Suppressor macrophage (primary cell): ENCODE measurements at places on chromosomes 11 and 22.

DNA sequence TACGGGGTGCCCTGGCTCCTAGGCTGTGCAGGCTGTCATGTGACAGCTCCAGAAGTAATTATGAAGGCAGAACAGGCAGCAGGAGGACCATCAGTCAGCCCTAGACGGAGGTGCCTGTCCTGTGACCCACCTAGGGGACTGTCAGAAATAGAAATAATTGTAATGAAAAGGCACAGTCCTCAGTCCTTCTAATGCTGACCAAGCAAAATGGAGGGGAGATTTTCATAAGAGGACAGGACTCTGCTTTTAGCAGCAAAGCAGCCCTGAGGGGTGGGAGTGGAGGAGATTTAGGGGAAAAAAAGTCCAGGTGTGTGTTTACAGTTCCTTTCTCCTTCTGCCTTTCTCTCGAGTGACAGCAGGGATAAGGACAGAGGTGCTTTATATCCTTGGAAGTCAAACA is 108.3 kb upstream of the KIRREL3 start:
- no peak for DNase-seq

GRCh38 chr11:16738947-16739815 is 734 bp downstream of the C11orf58 start:
- peak; percentile 63 for DNase-seq

DNA sequence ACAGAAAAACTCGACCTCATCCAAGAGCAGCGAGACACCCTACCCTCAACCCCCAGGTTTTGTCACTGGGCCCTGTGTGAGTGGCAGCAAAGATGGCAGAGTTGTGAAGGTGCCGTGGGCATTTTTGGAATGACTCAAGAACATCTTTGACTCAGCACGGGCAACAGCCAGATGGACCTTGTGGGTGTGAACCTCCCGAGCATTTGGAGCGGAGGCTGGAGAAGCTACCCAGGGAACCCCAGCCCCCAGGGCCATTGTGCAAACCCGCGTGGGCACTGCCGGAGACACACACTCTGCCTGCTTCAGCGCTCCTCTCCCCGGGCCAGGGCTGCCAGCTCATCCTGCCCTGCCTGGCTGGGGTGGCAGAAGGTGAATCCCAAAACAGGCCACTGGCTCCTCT is 66.1 kb downstream of the PANX1 start:
- no peak for DNase-seq

DNA sequence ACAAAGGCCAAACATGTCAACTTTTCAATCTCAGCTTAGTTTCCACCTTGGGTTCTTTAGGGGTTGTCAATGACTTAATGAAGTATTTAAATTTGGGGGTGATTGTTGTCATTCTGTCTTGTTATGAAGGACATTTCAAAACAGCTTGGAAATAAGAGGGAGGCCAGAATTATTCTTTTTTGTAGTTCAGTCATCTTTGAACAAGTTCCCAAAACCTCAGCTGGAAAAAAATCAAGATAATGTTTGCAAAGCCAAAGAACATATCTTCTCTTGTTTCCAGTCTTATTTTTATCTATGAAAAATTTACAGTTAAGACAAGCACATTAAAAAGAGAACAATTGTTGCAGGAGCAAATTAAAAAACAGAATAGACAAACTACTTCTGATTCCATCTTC is 612.8 kb downstream of the INSC start:
- no peak for DNase-seq

- DNase-seq, result no peak
Measured at GRCh38 chr11:70381872-70382861, 16.2 kb upstream of the CTTN start.

GRCh38 chr11:13928566-13929251 is 33.8 kb upstream of the SPON1 start:
- DNase-seq, result peak; percentile 48

- peak; percentile 49 for DNase-seq
Measured at GRCh38 chr11:90476442-90477007, 253.7 kb upstream of the CHORDC1 start.

GRCh38 chr22:41369424-41369745 is 12.4 kb upstream of the TEF start:
- no peak for DNase-seq

DNA sequence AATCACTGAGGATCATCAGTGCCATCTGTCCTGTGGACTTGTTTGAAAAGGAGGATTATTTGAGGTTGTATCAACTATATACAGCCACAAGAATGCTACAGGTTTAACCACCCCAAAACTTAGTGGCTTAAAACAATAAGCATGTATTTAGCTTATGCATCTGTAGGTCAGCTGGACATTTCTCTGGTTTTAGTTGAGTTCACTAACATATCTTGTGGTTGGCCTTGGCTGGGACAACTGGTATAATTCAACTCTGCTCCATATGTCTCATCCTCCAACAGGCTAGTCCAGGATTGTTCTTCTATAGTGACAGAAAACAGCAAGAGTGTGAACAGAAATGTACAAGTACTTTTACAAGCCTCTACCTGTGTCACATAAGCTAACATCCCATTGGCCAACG is 49.9 kb upstream of the SOX6 start:
- DNase-seq, result no peak

- no peak for DNase-seq
Measured at GRCh38 chr11:9133956-9134355, 42.6 kb upstream of the SCUBE2 start.

GRCh38 chr22:26393929-26394328 is 35.1 kb upstream of the ASPHD2 start:
- DNase-seq, result no peak

DNA sequence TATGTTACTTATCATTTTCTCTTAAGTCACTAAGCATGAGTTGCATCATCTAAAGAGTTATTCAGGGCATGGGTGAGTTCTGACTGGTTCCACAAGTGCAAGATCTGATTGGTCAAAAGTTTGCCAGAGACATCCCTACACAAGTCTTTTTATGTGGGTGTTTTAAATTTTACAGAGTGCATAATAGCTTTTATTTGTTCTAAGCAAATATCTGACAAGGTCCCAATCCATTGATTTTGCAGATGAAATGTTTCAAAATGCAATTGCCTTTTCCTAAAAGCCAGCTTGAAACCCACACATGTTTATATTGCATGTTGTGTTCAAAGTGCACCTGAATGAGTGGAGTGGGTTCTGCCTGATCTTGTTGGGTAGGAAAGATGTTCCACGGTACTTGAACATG is 101.7 kb upstream of the PAX6 start:
- DNase-seq, result no peak

DNA sequence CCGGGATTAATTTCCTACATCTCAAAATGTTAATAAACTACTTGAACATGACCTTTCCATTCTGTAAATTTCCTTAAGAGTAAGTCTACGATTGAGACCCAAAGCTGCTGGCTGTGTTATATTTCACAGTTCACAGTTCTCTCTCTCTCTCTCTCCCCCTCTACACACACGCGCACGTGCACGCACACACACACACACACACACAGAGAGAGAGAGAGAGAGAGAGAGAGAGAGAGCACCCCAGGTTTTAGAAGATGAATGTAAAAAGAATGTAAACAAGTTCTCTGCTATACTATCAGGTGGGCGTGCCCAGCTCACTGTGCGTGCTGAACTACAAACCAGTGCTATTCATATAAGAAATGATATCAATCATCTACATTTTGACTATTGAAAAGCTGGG is 3.3 kb downstream of the BDNF start:
- DNase-seq, result no peak

GRCh38 chr11:61728940-61729219 is 23.6 kb upstream of the MYRF start:
- DNase-seq, result no peak

- no peak for DNase-seq
Measured at GRCh38 chr22:44709881-44710392, 7.9 kb downstream of the PRR5 start.

DNA sequence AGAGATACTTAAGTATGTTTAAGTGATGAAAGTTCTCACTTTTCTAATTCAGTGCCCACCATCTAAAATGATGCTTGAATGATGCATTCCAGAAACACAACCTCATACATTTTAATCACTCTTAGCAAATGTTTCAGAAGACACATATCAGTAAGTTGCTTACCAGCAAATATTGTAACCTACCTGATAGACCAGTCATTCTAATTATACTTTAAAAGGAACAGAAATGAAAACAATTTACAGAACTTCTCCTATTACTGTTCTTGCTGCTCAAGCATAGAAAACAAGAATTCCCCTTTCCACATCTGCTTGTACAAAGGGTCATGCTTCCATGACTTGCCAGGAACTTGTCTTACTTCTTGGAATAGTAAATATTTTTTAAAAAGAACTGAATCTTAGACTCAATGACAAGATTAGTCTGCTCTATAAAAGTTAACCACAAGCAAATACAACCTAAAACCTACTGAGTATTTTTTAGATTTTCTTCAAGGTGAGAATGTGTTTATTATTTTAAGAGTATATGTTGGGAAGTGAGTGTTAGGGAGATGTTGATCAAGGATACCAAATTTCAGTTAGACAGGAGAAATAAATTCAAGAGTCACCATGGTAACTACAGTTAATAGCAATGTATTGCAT is 82.0 kb upstream of the SC5D start:
- no peak for DNase-seq

- DNase-seq, result peak; percentile 20
Measured at GRCh38 chr22:27151407-27151806, 494.0 kb downstream of the MIAT start.

- DNase-seq, result peak; percentile 2
Measured at GRCh38 chr11:1773131-1773993, 9.6 kb upstream of the CTSD start.

GRCh38 chr22:42964994-42965699 is 49.8 kb downstream of the PACSIN2 start:
- no peak for DNase-seq

- no peak for DNase-seq
Measured at GRCh38 chr11:57283231-57283990, 41.3 kb downstream of the TNKS1BP1 start.

- no peak for DNase-seq
Measured at GRCh38 chr11:33753304-33753967, 17.2 kb upstream of the CD59 start.

- no peak for DNase-seq
Measured at GRCh38 chr11:16775614-16776283, 37.3 kb downstream of the C11orf58 start.

DNA sequence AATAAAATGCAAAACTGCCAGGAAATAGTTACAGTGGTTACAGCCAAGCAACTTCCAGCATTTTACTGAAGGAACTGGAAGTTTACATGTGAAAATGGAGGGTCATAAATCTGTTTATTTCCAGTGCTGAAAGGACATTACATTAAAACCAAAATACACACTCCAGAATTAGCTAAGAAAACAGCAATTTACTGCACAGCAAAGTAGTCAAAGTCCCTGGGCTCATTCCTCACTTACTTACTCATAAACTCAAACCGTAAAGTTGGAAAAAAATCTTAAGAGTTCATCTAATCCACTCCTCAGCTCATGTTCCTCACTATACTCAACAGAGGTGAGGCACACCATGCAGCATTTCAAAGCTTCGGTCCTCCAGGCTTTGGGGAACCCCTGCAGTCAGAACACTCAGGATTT is 17.4 kb downstream of the CTSC start:
- DNase-seq, result no peak

GRCh38 chr11:121741761-121742361 is 289.1 kb upstream of the SORL1-AS1 start:
- DNase-seq, result no peak

DNA sequence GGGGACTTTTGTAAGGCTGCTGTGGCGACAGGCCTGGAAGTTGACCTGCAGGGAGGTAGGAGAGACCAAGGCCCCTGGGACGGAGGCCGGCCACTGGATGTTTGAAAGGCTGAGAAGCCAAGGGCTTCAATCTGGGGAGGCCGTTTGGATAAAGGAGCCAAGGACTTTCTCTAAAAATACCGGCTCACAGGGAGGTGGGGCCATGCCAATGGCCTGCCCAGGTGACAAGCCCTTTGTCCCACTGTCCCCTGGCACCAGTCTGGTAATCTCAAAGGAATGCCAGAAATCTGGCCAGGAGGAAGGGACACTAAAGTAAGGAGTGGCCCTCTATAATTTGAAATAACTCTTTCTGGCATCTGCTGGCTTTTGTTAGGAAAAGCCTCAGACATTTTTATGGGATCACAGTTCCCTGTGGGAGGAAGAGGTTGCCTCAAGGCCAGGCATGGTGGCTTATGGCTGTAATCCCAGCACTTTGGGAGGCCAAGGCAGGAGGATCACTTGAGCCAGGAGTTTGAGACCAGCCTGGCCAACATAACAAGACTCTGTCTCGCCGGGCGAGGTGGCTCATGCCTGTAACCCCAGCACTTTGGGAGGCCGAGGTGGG is 1.9 kb upstream of the CHKA start:
- no peak for DNase-seq

DNA sequence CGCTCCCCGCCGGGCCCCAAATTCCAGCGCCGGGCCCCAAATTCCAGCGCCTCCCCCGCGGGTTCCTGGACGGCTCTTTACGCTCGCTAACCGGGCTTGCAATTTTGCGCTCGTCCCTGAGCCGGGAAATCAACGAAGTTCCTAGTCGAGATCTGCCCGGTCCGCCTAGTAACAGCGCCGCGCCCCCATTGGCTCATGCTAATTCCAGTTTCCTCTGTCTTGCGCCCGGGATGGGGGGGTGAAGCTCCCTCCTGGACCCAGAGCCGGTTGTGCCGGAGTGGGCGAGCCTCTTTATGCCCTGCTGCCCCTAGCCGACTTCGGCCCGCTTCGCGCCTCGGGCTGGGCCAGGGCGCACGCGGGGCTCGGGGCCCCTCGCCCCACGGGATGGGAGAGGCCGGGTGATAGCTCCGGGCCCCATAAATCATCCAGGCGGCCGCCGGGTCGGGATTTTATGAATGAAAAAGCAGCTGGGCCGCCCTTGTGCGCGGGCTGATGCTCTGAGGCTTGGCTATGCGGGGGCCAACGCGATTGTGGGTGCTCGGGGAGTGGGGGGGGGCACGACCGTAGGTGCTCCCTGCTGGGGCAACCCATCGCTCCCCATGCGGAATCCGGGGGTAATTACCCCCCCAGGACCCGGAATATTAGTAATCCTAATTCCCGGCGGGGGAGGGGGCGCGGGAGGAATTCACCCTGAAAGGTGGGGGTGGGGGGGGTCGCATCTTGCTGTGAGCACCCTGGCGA is 1.8 kb upstream of the CCND1 start:
- DNase-seq, result peak; percentile 93

GRCh38 chr22:44718418-44718817 is 16.4 kb downstream of the PRR5 start:
- DNase-seq, result no peak

DNA sequence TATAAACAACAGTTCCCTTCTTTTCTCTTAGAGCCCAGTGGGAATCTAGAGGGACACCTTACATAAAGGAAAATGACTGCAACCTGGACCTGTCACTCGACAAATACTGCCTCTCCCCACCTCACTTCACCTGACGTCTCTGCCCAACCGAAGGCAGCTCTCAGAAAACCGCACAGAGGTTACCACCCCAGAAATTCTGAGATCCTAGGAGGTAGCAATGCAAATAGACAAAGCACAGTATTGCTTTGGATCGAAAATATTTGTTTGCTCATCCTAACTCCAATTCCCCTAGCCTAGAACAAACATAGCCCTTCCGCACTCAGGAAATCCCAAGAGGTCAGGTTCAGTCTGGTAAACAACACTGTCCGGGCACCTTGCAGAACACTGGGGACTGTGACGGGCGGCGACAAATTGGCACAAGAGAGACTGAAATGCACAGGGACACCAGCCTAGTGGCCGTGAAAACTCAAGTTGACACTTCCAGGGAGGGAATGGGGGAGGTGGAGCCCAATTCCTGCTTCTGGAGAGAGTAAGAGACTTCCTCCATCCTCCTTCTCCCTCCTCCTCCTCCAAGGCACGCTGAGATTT is 420 bp upstream of the TRIM44 start:
- no peak for DNase-seq
